K562 (cell line): ENCODE measurements at places on chromosomes 6 and 20.

DNA sequence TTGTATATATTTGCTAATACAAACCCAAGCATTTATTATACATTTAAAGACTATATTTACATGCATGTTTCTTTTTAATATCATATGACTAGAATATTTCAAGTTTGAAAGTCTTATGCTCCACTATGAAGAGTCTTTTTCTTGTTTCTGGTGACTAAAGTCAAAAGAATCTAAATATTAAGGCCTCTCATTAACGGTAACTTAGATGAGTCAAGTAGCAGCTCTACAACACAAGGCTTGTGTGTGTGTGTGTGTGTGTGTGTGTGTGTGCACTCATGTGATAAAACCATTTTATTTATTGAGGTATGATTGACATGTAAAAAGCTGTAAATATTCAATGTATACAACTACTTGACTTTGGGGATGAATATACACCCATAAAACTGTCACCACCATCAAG is 275.6 kb downstream of the TFAP2B start:
- DNase-seq = no peak

DNA sequence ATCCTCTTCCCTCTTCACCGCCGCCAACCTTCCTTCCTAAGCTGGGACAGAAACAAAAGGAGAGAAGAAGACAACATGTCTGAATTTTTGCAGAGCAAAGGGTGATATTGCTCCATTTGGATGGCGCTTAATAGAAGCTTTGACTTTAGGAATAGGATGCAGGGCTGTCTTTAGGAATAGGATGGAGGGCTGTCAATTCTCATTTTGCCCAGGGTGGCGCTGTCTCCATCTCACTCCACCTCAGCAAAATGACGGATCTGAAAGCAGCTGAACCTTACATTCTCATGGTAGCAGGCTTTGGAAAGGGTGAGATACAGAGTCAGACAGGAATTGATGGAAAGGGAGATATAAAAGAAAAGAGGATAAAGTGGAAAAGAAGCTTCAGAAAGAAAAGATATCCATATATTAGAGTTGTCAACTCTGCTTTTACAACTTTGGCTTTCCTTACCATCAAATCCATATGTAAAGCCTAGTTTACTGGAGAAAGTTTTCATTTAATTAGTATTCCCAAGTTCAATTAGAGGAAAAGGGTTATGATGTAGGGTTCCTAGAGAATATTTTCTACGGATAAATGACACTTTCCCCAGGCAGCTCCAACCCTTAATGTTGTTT is 2.4 kb downstream of the MTCL3 start:
- peak; percentile 55 for DNase-seq

GRCh38 chr6:39666706-39667489 is 58.3 kb downstream of the KIF6 start:
- no peak for DNase-seq

DNA sequence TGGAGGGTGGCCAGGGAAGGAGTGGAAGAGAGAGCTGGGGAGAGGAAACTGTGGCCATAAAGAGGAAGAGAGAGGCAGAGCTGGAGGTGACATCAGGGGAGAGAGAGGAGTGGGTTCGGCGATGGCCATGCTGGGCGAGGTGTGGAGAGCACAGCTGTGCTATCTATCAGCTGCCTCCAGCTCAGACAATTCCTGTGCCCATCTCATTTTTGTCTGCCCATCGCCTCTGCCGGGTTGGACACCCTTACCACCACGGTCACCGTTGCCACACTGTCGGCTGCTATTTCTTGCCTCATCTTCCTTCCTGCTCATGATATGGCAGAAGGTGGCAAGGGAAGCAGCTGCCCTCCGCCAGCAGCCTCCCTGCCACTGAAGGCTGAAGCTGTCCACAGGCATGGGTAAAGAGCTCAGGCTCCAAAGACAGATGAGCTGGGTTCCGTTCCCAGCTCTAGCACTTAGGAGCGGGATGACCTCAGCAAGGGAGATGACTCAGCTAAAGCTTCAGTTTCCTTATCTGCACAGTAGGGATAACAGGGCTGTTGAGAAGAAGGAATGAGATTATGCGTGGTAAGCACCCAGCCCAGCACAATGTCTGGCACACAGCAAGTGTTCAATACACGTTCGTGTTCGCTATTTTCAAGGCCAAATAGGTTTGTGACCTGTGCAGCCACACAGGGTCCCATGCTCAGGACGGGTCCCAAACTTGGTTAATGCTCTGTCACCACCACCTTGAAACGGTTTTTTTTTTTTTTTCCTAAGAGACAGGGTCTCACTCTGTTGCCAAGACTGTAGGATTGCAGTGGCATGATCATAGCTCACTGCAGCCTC is 21.9 kb upstream of the TAF8 start:
- DNase-seq = peak; percentile 92

DNA sequence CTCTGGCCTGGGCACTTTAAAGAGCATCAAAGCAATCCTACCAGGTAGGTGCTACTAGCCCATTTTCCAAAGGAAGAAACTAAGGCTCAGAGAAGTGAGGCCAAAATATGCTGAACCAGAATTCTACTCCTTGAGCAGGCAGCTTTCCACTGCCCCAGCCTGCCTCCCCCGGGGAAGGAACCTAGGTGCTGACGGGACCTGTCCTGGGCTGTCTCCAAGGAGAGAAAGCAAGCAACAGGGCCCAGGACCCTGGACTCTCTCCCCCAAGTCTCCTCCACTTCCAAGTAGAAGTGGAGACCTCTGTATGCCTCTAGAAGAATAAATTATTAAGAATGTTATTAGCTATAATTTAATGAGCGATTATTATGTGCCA is 159.5 kb downstream of the MRPL14 start:
- no peak for DNase-seq

- no peak for DNase-seq
Observed at GRCh38 chr6:163200289-163200688, 214.2 kb upstream of the QKI start.

DNA sequence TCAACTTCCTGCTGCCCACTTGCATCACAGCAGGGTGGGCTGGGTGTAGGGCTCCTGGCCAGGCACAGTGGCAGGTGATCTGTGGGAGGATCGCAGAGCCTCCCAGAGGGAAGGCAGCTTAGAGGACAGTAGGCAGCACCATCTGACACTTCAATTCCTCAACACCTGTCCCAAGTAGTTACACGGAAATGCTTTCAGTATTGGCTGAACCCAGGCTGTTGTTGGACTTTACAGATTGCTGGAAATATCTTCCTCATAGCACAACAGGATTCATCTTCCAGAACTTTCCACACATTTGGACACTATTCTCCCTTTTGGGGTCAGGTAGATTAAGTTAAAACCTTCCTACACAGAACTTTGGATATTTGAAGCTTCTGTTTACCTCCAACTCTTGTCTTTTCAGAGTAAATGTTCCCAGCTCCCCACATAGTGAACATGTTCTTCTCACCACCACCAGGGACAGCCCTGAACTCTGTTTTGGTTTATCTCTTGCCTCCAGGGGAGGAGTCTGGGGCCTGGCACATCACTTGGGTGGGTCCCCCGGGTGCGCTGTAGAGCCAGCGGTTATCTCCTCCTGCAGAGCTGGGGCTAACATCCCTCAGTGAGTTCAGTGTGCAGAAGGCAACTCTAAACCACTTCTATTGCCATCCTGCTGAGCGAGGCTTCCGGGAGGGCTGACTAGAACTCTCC is 3.5 kb upstream of the SLC22A2 start:
- DNase-seq = peak; percentile 51

DNA sequence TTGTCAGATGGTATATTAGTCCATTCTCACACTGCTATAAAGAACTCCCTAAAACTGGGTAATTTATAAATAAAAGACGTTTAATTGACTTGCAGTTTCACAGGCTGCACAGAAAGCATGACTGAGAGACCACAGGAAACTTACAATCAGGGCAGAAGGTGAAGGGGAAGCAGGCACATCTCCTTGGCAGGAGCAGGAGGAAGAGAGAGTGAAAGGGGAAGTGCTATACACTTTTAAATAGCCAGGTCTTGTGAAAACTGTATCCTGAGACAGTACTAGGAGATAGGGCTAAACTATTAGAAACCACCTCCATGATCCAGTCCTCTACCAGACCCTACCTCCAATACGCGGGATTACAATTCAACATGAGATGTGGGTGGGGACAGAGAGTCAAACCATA is 193.9 kb upstream of the KCNG1 start:
- DNase-seq = no peak

DNA sequence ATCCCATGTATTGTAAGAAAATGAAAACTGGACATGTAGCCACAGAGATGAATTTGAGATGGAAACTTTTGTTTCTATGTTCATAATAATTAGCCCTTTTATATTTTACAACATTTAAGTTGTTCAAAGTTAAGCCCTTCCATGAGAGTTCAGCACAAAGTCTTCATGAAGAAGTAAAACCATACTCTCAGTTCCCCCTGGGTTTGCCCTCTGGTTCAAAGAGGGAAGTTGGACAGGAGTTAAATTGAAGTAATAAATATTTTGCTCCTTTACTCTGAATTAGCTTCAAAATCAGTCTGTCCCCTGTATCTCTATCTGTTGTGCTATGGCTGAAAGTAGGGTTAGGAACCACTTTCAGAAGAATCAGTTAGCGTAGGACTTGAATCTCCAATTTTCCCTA is 31.1 kb downstream of the PHACTR2 start:
- DNase-seq = no peak

GRCh38 chr20:32315891-32316290 is 38.4 kb downstream of the KIF3B start:
- DNase-seq = no peak

DNA sequence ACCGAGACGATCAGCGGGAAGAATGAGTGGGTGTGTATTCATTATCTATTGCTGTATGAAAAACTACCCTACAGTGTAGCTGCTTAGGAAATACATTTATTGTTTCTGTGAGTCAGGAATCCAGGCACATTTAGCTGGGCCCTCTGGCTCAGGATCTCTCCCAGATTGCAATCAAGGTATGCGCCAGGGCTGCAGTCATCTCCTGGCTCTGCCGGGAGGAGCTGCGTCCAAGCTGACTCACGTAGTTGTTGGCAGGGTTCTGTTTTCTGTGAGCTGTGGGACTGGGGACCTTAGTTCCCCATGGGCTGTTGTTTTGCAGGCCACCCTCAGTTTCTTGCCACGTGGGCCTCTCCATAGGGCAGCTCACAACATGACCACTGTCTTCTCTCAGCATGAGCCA is 68.2 kb upstream of the FUCA2 start:
- DNase-seq = no peak

GRCh38 chr6:17156112-17156921 is 54.5 kb downstream of the STMND1 start:
- peak; percentile 81 for DNase-seq

DNA sequence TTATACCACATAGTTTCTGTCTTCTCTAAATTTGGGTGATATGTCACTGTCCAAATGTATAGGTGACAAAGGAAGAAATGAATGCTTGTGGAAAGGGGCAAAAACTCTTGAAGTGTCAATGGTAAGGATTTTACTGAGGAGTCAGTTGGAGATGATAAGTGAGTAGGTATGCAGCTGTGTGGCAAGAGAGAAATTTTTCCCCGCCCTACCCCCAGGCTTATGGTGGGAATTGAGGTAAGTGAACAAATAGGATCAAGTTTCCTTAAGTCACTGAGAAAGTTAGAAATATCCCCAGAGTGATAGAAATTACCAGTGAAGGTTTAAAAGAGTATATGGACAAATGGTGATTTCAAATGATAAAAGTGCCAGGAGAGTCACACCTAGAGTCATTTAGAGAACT is 11.8 kb downstream of the DSE start:
- DNase-seq = no peak

DNA sequence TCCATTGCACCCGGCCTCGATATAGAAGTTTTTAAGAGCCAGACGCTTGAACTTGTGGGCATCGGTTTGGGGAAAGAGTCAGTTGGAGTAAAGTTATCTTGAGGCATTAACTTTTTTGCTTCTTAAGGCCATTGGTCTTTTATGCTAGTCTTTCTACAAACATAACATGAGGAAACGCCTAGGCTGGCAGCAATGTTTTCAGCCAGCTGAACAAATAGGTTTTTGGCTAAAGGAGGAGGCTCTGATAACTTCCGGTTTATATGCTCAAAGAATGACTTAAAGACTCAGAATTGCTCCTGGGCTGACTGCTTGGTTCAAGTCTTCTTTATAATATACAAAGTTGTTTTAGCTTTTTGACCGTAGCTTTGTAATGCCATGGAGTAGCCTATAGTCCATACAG is 46.2 kb downstream of the HLA-C start:
- DNase-seq = no peak

DNA sequence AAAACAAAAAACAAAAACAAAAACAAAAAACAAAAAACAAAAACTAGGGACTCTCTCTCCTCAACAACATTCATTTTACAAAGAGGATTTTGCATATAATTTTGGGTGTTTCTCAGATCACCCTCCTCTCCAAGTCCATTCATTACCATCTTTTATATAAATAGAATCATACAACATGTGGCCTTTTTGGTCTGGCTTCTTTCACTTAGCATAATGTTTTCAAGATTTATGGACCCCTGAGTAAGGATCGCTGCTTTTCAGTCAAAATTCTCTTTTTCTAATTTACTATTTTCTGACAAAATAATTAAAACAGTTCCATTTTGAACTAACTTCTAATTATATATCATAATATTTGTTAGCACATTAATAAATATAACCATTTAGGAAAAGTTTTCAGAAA is 94.8 kb downstream of the UBE3D start:
- DNase-seq = no peak

- no peak for DNase-seq
Observed at GRCh38 chr6:122702841-122703240, 76.7 kb upstream of the FABP7 start.

DNA sequence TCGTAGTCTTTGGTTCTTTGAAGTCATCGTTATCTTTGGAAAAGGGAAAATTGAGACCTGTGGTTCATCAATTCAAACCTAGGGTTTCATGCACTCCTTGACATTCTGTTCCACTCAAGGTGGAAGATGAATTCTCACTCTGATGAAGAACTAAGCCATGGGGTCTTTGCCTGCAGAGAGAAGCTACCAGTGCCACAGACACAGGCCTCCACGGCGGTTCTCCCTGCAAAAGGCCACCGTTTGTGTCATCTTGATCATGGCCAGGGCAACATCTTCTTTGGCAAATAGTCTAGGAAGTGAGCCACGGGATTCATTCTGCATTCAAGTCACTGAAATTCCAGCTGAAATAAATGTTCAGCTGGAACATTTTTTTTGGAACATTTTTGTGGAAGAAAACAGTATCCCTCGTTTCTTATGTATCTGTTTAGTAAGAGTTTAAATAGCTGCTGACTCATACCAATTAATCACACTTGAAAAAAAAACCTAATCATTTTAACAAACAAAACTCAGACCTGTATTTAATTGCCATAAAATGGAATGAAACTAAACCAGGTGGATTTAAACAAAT is 206.0 kb upstream of the FOXQ1 start:
- DNase-seq = no peak

- no peak for DNase-seq
Observed at GRCh38 chr6:96683819-96684528, 121.0 kb downstream of the FHL5 start.

GRCh38 chr20:46573788-46574584 is 23.5 kb upstream of the OCSTAMP start:
- no peak for DNase-seq

DNA sequence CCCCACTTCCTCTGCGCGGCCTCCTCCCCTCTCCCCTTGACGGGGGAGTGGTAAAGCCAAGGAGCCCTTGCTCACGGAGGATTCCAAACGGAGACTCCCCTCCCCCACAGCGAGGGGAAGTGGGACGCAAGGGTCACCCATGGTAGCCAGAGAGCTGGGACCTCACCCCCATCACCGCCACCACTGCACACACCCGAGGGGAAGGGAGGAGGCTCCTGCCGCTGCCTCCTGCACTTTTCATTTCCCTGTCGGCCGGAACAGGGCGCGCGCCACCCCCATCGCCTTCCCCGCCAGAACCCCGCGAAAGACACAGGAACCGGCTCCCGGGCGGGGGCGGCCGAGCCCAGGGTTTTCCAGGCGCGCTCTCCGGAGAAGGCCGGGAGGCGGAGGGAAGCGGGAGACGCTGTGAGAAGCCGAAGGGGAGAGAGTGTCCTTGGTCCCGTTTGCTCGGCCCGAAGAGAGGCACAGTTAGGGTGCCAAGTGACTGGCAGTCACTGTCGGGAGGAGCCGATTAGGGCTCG is 789 bp downstream of the CCND3 start:
- no peak for DNase-seq
